CD4-positive, alpha-beta T cell treated with Interleukin-12 subunit alpha and Interleukin-12 subunit beta, for 1 hour (primary cell): ENCODE measurements at places on chromosomes 2 and 18.

DNA sequence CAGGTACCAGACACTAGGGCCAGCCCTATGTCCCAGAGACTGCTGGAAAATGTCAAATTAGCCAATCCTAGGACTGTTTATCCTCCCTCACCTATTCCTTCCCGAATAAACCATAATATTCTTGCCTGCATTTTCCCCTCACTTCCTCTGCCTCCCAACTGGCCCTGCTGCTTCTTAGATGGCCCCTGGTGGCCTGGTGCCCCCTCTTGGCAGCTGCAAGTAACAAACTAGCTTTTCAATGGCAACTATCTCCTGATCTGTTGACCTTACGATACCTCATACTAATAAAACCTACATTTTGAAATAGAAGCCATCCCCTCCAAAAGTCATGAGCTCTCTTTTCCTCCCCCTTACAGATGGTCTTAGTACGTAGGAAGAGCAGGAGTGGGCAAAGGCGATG, 132.0 kb downstream of the ALPK2 start:
- no peak for DNase-seq

GRCh38 chr2:16312771-16313170, 352.9 kb downstream of the CYRIA start:
- no peak for DNase-seq

DNA sequence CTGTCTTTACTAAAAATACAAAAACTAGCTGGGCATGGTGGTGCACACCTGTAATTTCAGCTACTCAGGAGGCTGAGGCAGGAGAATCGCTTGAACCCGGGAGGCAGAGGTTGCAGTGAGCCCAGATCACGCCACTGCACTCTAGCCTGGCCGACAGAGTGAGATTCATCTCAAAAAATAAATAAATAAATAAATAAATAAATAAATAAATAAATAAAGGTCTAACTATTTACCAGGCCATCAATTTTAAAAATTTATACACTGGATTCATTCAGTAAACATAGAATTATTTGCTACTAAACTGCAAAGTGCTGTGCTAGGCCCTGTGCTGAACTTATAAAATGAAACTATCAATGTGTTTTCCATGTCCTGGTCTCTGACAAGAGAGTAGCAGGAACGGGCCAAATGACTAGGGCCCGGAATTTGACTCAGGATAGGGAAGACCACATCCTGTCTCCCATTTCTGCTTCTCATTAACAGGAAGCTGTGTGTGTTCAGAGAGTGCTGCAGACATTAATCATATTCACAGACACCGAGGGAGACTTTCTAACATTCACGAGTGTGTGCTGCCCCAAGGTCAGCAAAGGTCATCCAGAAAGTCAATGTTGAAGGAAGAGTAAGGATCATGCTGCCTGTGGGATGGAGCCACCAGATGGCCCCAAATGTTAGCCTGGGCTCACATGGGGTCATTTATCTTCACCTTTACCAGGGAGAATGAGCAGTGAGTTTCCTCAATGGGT, 95.8 kb downstream of the SPP2 start:
- DNase-seq = no peak

DNA sequence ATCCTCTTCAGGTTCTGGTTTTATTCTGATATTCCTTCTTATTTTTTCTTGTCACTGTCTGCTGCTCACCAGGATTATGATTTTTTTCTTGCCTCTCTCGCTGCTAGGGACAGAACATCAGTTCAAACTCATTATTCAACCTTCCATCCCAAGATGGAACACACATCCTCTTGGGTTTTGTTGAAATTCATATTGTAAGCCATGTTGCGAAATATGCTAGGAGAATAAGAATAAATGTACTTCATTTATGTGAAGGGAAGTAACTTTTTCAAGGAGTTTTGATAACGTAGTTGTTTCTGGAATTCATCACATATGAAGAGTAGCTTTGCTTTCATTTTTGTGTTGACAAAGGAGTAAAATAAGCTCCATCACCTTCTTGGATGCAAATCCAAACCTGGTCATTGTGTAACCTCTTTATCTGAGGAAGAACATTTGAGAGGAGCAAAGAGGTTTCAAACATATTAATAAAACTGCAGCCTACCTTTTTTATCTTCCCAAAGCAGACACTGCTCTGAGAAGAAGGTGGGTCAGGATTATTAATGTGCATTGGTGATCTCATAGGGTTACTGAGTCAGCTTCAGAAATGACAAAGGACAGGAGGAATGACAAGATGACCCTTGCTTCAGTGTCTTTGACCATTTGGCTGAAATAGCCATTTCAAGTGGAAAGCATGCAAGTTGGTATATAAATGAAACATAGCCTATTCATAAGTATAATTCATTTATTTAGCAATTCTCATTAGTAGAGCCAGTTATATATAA, 280.0 kb downstream of the GULP1 start:
- no peak for DNase-seq

DNA sequence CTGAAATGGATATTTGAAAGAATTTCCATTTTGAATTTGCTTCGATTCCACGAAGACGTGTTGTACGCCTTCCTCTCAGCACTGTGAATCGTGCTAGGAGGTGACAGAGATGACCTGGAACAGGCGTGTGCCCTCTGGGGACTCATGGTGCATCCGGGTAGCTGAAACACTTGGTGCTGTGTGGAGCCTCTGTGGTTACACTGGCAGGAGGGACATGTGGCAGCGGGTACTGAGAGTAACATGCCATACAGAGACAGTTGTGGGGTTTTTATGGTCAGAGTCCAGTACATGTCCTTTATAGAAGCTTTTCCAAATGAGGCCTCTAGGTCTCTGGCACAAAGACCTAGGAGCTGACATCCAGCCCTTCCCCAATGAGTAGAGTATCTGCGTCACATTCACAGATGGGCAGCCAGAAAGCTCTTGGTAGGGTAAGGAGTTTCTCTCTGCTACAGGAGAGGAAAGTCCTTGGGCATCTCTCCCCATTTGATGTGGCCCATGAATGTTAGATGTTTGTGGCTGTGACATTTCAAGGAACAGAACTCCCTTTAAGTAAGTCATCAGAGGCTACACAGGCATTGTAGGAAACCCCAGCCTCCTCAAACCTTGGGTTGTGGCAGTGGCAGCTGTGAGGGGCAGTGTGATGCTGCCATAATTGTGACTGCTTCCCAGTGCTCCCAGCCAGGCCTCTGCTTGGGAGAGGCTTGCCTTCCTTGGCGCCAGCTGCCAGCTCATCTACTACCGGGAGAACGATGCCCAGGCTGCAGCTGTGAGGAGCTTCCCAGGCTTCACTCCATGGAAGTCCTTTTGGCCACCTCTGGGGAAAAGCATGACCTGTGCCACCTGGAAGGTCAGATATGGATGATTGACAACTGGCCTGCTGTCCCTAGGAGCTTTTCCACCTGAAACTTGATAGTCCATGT, 80.6 kb downstream of the ACOXL start:
- DNase-seq = no peak

GRCh38 chr18:31736630-31737029, 24.1 kb downstream of the SLC25A52 start:
- DNase-seq = no peak

- peak; percentile 25 for DNase-seq
Measured at GRCh38 chr2:106147665-106148064, 46.4 kb downstream of the UXS1 start.

DNA sequence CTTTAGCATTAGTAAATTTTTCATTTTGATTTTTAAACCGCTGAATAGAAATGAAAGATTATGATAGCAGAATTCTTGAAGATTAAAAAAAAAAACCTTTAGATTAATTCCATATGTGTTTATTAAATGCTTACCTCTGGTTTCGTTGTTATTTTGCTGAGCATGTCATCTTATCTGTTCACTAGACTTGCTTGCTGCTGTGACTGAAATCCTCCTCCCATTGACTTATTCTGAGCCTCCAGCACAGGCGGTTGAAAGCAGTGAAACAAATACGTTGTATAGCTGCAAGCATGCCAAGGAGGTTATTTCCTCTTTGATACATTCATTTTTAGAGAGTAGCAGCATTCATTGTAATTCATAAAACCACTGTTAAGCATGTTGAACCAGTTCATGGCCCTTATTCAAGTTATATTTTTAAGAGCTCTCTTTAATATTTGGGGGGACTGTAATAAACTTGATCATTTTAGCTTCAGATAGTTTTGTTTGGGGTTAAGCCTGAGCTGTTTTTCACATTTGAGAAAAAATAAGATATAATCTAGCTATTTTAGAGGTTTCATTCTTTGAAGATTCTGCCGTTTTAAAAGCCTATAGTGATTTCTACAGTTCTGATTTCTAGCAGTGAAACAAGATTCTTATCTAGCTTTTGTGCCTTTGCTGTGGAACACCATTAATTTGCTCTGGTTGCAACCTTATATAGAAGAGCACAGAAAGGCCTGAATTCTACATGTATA, at the start of gene HTR2B:
HTR2B (minus strand) TSS at position 205 of the 731 bp plus-strand sequence. CDS start 1,278 bp downstream, outside the sequence.
- DNase-seq = no peak

- no peak for DNase-seq
Measured at GRCh38 chr2:78718473-78718872, 307.0 kb upstream of the REG3G start.

DNA sequence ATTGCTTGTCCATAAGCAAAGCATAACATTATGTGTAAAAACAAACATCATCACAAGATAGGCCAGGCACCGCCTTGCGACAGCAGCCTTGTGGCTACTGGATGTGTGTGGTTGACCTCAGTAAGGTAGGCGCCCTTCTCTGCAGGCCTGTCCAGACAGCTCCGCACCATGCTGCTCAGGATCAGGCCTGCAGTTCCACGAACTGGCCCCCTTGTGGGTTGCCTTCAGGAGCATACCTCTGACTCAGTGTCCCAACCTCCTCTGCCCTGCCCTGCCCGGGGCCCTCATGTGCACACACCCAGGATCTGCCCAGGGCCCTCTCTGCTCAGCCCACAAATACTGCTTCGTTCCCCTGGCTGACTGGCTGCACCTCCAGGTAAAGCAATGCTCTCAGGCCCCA, 16.1 kb upstream of the ZNF236 start:
- no peak for DNase-seq

- DNase-seq = no peak
Measured at GRCh38 chr2:136637402-136637801, 127.9 kb upstream of the THSD7B start.

DNA sequence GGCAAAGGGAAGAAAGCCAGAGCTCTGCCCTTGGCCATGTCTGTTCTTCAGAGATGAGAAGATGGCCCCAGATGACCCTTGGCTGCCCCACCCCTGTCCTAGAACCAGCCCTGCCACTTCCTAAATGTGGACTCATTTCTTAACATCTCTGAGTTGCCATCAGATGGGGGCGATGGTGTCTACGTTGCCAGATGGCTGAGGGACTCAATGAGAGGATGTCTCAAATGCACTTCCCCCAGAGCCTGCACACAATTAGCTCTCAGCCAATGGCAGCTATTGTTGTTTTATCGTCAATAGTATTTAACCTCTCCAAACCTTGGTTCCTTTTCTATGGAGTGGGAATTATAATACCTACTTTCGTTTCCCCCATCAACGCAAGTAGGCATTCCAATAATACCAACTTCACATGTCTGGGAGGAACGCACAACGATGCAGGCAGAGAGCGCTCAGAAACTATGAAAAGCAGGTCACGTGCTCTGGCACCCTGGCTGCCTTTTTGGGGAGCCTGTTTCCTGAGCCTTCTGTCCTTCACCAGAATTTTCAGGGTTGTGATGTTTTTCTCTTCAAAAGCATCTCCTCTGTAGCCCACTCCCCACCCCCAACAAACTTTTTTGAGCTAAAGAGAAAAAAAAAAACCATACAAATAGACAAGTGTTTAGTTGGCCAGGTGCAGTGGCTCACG, 100.3 kb downstream of the MCFD2 start:
- DNase-seq = no peak
